Myocyte (in vitro differentiated cells): ENCODE measurements at places on chromosomes 4 and X.
A peak's percentile ranks its signal among the peaks of the same experiment; 100 is the strongest.

DNA sequence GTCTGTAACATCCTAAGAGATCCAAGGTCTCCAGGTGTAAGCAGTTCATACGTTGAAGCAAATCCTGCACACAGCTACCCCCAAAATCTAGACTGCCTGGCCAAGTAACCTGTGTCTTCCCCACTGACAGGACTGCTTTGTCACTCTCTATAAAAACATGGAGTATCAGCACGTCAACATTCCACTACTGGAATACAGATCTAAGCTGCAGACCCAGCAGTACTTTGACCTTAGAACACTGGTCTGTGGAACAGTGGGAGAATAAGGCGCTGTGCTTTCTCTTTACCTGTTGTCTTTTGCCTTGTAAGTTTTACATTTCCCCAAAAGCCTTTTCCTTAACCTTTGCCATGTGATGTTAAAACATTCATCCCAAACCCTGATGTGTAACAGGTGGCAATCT, 137.4 kb downstream of the JADE1 start:
- DNase-seq, result no peak

DNA sequence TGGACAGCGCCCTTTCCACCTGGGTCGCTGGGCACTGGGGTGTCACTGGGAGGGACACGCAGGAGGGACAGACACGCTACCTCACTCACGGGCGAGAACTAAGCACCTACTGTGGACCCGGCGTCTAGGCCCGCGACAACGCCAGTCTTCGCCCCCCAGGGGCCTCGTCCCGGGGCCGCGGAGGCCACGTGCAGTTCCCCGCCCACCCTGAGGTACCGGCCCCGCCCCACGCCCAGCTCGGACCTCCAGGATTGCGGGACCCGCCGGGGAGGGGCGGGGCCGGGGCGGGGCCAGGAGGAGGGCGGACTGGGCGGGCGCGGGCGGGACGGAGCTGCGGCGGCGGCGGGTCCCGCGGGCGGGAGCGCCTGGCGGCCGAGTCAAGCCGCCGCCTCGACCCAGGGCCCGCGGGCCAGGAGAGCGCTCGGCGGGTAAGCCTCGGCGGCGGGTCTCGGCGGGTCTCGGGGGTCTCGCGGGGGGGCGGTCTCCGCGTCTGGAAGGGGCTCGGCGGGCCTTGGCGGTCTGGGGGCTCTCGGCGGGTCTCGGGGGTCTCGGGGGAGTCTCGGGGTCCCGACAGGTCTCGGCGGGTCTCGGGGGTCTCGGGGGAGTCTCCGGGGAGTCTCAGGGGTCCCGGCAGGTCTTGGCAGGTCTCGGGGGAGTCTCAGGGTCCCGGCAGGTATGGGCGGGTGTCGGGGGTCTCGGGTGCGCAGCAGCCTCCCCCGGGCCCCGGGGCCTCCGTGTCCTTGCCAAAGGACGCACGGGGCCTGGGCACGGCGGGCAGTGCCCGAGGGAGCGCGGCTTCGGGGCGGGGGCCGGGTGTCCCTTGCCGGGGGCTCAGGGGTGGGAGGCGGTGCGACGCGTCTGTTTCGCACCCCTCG, at the start of gene SH3BP2:
TSS of gene SH3BP2 (plus strand) at position 375 of the 875 bp plus-strand sequence. CDS start 27,533 bp downstream, outside the sequence.
- DNase-seq, result peak; percentile 52

DNA sequence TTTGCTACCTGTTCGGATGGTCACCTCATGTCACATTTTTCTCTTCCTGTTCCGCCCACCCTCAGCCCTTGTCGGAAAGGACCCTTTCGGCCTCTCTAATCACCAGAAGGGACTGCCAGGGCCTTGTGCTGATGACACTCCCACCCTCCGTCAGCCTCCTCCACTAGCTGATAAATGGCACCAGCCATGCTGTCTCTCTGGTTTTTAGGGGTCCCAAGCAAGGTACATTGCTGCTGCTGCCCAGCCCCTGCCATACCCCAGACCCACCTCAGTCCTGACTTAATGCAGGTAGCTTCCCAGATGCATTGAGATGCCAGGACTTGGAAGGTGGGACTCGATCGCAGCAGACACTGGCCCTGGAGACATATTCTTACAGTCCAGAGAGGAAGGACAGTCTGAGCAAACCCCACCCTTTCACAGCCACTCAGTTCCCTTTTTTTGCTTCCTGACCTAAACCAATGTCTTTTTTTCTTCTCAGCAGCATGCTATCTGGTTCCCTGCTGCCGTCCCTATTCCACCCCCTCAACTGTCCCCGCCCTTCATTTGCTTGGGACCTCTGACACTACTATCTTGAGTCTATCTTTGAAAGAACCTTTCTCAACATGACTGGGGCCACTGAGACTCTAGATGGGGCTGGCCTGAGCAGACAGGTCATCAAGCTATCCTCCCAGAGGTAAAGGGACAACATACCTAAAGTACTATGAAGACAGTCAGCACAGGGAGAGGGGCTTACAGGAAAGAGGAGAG, at the start of gene BTK:
TSS of gene BTK (minus strand) at position 397 of the 747 bp plus-strand sequence. CDS start 10,907 bp downstream, outside the sequence.
- DNase-seq, result no peak

DNA sequence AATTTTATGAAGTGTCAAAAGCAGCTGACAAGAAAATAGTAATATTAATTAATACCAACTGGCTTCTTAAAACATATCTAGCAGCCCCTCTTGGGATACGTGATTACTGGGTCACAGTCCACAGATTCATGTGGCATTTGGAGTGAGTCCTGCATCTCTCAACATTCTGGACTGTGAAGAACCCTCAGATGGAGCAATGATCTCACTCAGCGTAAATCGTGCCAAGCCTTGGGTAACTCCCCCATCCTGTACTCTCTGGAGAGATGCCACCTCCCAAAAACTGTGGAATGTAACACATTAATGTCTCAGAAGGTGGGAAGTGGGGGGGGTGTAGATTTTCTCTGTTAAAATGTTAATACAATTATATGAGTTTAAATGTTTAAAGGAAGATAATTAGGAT, 118.2 kb upstream of the IQCM start:
- DNase-seq, result peak; percentile 5

- no peak for DNase-seq
Measured at GRCh38 chrX:97372001-97372766, 488.5 kb downstream of the RPA4 start.

- DNase-seq, result no peak
Measured at GRCh38 chr4:825063-825970, 612 bp downstream of the CPLX1 start.

DNA sequence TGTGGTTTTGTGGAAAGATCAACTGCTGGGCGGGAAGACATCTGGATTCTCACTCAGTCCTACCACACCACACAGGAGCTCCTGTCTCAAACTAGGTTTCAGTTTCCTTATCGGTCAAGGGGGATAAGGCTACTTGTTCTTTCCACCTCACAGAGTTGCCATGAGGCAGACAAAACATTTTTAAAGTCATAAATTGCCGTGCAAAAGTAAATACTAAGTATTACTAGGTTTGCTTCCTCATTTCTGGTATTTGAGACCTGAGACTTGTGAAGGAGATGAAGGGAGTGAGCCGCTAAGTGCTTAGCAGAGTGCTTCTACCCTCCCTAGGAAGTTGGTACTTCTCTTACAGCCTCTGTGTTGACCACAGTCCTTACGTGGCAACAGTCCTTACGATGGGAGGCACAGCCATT, 1.5 kb downstream of the LAP3 start:
- no peak for DNase-seq

DNA sequence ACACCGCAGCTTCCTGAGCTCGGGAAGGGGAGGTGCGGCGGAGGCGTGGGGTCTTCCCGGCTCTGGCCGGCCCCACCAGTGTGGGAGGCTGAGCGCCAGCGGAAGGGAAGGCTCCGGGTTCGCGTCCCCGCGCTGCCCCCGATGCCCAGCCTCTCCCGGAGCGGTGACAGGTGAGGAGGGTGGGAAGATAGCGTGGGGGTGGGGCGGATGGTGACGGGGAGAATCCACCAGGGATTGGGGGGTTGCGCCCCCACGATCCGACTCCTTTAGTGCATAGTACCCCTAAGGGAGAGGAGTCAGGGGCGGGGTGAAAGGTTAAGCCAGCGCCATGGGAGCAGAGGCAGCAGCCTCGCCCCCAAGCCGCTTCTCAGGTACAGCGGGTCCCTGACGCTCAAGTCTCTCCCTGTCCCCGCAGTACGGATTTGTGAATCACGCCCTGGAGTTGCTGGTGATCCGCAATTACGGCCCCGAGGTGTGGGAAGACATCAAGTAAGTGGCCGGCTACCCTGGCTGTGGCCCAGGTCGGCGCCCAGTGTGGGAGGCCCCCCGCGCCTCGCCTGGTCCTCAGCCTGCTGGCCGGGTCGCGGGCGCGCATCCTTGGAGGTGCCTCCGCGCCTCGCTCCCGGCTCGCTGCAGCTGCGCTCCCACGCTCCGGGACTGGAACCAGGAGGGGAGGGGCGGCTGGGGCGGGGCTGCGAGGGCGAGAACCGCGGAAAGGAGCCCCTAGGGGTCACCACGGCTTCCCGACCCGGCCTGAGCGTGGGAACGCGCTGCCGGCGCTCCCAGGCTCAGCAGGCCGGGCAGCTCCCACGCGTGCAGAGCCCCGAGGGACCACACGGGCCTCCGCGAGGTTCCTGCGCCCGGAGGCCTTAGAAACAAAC, 791 bp downstream of the GUCY1B1 start:
- DNase-seq, result peak; percentile 44

- no peak for DNase-seq
Measured at GRCh38 chrX:95063554-95063953, 1389.5 kb downstream of the FAM133A start.

DNA sequence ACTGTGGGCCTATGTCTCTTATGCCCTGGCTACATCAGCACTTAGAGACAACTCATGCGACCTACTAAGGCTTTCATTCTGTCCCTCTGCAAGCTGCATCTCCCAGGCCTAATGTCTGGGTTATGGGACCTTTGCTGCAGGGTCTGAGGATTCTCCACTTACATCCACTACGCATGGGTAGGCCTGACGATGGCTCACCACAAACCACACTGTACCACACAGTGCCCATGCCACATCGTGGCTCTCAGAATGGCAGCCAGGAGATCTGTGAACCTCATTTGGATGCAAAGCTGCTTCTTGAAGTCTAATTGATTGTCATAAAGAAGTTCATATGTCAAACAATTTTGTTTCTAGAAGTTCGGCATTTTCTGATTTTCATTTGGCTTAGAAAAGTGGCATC, 84.6 kb upstream of the BEND4 start:
- no peak for DNase-seq

- DNase-seq, result no peak
Measured at GRCh38 chr4:8540586-8540985, 39.6 kb upstream of the GPR78 start.

- DNase-seq, result peak; percentile 49
Measured at GRCh38 chr4:3514221-3514780, 17.9 kb downstream of the LRPAP1 start.

DNA sequence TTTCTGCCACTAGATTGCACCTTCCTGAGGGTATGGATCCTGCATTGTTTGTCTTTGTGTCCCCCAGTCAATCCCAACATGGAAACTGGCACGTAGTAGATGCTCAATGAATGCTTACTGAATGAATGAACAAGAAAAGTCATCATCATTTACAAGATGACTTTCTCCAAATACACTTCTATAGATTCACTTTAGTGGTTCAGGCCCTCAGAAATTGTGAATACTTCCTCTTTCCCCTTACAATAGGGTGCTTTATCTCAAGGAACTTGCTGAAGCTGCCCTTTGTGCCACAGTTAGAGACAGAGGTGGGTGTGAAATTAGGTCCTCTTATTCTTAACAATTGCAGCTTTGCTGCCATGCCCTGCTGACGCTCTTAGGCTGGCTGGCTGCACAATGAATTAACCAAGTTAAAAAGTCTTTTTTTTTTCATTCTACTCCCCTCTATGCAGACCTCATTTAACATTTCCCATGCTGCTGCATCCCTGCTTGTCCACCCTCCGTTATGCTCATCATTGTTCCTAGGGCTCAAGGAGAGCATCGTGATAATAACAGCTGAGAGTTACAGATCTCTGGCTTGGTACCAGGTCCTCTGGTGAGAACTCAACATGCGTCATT, 108.0 kb upstream of the ZNF518B start:
- no peak for DNase-seq

- DNase-seq, result no peak
Measured at GRCh38 chr4:185999207-185999606, 69.7 kb upstream of the TLR3 start.

GRCh38 chrX:50638123-50638522, 167.5 kb upstream of the DGKK start:
- DNase-seq, result no peak

- no peak for DNase-seq
Measured at GRCh38 chr4:40583850-40584439, 45.7 kb downstream of the RBM47 start.

- no peak for DNase-seq
Measured at GRCh38 chr4:142041788-142042187, 405.4 kb downstream of the IL15 start.

DNA sequence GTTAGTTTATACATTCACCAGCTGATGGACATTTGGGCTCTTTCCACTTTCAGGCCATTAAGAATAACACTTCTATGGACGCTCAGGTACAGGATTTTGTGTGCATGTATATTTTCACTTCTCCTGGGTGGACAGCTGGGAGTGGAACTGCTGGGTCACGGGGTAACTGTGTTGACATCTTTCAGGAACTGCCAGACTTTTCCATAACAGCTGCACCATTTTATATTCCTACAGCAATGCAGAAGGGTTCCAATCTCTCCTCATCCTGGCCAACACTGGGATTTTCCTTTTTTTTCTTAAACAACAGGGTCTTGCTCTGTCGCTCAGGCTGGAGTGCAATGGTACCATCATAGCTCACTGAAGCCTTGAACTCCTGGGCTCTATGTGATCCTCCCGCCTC, 11.9 kb downstream of the HAUS7 start:
- DNase-seq, result no peak

- DNase-seq, result no peak
Measured at GRCh38 chrX:49230500-49231232, 2.5 kb downstream of the CACNA1F start.

GRCh38 chrX:142036116-142036515, 132.4 kb downstream of the MAGEC1 start:
- no peak for DNase-seq

DNA sequence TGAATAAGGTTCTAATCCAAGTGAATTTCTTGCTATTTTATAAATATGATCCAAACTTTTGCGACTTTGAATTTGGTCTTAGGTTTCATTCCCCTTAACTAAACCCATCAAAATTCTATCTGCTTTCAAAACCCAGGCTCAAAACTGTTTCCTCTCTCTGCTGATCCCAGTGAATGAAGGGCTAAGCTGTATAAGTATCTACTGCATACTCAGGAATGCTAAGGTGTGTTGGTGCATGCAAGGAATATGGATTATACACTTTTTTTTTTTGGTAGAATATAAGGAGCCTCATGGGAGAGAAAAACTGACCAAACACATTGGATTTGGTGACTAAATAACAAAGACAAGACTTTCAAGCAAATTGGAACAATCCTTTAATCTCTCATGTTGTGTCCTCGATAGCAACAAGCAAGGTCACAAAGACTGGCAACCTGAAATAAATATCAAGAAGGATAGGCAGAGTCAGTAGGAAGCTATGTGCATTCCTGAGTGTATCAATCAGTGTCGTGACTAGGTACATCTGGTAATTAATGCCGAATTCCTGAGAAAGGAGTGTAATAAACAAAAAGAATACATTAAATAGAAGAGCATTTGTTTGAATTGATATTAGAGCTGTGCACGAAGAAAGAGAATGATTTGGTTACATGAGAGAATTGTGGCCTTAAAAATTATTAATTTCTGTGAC, 74.3 kb upstream of the KCTD8 start:
- no peak for DNase-seq

GRCh38 chr4:3871181-3871852, 105.1 kb downstream of the ADRA2C start:
- no peak for DNase-seq
